ENCODE measurements at places on chromosomes 1 and 21.

DNA sequence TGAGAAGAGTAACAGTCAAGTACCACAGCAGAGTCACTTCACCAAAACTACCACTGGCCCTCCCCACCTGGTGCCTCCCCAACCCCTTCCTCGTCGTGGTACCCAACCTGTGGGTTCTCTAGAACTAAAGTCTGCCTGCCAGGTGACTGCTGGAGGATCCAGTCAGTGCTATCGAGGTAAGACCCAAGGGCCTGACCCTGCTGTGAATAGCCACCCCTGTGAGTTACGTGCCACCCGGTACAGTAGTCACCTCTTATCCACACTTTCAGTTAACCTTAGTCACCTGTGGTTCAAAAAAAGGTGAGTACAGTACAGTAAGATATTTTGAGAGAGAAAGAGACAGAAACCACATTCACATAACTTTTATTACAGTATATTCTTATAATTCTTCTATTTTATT is 16.5 kb downstream of the TTF2 start:
- no peak for DNase-seq

GRCh38 chr1:239858057-239858456 is 233.6 kb upstream of the FMN2 start:
- DNase-seq: no peak

GRCh38 chr1:203858055-203858454 is 3.3 kb upstream of the SNRPE start:
- no peak for DNase-seq

DNA sequence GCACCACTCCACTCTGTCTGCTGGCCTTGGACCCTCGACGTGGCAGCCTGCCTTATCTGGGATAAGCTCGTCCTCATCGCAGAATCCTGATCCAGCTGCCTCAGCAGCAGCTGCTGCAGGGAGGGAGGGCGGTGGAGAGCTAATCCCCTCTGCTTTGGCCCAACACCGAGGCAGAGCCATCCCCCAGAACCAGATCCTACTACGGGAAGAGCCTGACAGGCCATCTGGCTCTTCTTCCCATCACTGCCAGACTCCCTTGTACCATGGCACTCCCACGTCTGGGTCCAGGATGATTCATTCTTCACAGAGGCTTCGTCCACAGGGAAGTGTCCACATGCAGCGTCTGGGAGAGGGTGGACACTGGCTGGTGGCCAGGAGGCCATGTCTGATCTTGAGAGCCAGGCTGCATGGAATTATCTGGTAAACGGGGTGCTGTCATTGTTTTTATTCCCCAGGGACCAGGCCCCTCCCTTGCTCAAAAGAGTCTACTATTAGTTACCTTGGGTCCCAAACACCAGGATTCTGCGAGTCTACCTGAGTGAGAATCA is 14.6 kb upstream of the PKP1 start:
- no peak for DNase-seq

GRCh38 chr1:65178235-65178634 is 30.2 kb downstream of the AK4 start:
- no peak for DNase-seq

- no peak for DNase-seq
Observed at GRCh38 chr1:60573121-60573520, 499.6 kb upstream of the C1orf87 start.

DNA sequence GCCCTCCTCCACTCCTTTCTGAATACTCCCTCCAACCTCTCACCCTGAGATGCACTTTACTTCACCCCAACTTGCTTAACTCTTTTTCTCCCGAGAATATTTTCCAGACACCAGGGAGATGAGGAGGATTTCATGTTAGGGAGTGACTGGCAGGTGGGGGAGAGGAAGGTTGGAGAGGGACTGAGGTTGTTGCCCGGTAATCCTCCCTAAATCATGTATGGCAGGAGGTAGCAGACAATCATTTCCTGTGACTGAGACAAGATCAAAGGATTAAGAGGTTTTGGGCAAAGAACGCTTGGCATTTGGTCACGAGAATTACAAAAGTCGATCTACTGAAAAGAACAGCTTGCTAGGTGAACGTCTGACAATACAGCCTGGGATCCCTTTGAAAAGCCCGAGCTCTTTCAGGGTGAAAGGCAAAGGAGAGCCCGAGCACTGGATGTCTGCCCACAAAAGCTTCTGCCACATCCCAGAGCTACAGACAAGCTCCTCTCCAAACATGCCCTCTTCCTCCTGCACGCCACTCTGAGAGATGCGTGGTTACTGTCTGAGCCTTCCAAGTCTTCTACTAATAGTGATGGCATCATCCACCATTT is 154.1 kb downstream of the DAB1 start:
- DNase-seq: no peak

DNA sequence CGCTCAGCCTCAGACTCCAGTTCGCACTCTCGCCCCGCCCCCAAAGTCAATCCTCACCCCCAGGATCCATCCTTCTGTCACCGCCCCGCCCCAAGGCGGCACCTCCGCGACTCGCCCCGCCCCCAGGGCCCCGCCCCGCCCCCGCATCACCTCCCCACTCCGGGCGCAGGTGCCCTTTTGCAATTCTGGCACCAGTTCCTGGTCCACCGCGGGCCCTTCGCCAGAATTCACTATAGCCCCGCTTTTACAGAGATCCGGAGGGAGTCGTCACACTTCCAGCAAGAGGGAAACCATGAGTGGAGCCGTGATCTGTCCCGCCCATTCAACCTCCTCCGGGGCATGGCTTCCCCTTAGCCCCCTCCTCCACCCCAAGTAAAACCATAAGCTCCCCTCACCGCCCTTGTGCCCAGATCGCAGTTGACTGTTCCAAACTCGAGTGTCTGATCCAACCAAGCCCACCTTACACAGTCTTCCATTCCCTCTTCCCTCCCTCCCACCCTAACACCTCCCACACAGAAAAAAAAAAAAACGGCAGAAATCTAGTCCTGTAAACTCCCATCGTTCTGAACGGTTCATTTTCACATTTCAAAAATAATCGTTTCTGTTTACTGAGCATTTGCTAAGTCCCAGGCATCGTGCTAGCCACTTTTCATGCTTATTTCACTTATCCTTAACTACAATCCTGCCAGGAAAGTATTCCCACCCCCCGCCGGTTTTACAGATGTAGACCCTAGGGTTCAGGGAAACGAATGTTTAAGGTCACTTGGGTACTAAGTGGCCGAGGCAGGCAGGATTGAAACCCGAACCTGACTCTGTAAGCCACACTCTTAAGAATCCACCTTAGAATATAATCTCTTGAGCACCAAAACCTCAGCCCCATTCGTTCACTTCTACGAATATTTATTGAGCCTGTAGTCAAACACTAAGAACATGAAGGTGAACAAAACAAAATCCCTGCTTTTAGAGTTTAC is 1.3 kb upstream of the DNAJC16 start:
- no peak for DNase-seq

DNA sequence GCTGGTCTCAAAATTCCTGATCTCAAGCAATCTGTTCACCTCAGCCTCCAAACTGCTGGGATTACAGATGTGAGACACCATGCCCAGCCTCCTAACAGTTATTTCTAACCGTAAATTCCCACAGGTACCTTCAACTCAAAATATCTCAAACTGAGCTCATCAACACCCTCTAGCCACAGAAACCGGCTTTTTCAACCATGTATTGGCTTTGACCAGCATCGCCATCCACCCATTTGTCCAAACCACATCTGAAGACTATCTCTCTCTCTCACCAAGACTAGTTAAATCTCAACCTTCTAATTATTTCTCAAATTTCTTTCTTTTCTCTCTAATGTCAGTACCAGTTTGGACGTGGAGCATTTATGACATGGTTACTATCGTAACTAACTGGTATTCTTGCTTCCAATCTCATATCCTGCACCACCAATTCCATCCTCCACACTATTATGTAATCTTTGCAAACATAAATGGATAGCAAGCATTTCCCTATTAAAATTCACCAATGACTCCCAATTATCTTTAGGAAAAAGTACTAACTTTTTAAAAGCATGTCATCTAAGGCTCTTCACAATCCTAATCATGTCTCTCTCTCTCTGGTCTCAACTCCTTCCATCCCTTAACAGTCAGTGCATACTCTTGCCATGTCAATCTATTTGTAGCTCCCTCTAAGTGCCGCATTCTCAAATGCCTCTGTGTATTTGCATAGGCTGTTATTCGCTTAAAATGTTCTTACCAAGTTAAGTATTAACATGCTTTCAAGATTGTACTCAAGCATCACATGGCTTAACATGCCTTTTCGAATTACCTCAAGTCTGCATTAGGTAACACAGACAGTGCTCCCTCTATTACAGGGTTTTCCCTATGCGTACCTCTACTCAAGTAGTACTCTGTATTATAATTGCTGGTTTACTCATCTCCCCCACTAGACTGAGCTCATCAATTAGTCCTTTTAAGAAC is 18.1 kb downstream of the RSBN1 start:
- no peak for DNase-seq

DNA sequence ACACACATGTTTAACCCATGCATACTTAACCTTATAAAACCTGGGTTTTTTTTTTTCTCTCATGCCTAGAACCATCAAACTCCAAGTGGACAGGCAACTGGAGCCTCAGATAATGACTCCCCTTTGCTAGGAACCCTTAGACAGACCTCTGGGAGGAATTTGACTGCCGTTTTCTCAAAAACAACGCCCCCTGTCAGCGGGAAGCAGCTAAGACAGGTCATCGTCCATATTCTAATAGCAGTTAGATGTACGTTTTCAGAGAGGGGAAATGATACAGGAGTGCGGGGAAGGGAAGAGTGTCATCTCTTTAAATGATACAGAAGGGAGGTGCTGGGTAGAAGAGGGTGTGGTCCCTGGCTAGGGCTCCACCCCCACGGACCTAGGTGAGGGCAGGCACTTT is 34.7 kb downstream of the LRRC3 start:
- no peak for DNase-seq

DNA sequence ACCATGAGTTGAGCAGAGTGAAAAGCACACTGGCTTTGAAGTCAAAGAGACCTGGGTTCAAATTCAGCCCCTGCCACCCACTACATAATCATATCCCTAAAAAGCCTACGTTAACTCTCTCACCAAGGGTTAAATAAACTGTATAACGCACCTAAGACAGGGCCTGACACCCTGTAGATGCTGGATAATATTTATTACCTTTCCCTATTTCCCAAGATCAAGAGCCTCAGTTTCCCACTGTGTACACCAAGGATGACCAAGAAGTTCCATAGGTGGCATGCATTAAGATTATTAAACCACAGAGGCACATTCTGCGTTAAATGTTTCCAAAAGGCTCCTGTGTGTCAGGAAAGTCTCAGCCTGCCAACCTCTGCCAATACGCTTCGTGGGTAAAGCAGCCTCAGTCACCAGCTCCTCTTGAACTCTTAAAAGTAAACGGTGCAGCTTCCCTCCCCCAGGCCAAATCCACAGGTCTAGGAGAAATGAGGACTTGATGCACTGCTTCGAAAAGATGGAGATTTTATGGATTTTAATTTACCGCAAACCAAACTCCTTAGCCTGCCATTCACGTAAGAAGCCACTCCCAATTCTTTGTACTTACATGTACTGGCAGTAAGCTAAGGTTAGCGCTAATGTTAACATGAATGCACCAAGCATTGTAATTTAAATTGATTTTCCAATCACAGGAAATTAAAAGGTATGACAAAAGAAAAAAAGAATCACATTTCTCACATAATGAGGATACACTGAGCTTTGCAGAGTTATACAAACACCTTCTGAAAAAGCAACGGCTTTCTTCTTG is 2.6 kb downstream of the USP24 start:
- no peak for DNase-seq

GRCh38 chr1:219910716-219911115 is 17.6 kb downstream of the SLC30A10 start:
- no peak for DNase-seq

- no peak for DNase-seq
Observed at GRCh38 chr1:223771814-223772770, 59.8 kb downstream of the CAPN2 start.

DNA sequence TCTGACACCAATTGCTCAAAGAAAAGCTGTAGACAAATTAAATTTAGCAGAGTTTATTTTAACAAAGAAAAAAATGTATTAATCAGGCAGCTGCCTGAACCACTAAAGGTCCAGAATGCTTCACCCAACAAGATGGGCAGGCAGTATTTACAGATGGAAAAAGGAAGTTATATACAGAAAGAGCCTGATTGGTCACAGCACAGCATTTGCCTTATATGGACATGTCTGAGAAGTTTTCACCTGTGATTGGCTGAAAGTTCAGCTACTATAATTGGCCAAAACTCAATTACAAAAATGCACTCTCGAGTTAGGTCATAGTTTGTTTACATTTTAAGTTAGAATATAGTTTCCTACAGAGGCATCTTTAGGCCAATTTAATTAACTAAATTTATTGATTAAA is 15.1 kb upstream of the FMO1 start:
- DNase-seq: no peak

DNA sequence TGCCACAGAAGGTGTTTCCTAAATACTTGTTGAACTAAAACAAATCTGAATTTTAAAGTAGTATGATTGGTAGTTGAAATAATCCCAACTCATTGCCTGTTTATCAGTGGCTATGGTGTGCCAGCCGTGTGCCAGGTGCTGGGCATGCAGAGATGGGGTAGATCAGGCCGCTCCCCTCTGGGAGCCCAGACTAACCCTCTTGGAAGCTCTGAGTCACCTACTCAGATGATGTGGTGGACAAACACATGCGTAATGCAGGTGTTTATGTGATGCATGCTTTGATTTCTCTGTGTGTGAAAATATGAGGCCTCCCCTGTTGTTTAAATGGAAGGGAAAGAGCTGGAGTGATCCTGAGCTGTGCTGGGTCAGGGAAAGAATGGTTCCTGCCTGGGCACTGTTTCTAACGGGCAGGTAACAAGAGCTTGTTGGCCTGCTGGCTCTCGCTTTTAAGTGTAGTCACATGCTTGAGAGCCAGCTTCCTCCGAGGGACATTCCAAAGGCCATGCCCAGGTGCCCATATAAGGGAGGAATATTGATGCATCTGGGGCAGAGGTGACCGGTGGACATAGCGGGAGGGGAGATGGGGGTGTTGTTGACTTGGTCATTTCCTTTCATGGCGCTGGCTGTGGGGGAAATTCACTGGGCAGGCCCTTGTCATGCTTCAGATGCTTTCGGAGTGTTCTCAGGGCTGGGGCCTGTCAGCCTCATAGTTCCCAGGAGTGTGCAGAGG is 10.2 kb downstream of the MFN2 start:
- DNase-seq: no peak

GRCh38 chr1:115448282-115449044 is 110.4 kb upstream of the NGF start:
- no peak for DNase-seq

DNA sequence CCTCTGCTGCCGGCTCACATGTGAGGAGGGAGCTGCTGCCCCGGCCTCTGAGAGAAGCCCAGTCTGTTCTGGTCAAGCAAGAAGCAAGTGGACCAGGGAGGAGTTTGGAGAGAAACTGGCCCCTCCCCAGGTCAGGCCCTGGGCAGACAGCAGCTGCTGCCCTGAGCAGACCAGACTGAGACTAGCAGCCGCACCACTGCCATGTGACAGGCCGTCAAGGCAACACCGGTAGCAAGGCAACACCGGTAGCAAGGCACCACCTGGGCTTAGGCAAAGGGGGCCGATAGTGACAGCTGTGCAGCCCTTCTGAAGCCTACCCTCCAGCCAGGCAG is 50.3 kb downstream of the ARHGEF16 start:
- DNase-seq: no peak

GRCh38 chr1:223270155-223270554 is 93.8 kb downstream of the SUSD4 start:
- DNase-seq: no peak
